Activated CD8-positive, alpha-beta memory T cell treated with anti-CD3 and anti-CD28 coated beads for 24 hours (primary cell): ENCODE measurements at places on chromosomes 6 and 20.

DNA sequence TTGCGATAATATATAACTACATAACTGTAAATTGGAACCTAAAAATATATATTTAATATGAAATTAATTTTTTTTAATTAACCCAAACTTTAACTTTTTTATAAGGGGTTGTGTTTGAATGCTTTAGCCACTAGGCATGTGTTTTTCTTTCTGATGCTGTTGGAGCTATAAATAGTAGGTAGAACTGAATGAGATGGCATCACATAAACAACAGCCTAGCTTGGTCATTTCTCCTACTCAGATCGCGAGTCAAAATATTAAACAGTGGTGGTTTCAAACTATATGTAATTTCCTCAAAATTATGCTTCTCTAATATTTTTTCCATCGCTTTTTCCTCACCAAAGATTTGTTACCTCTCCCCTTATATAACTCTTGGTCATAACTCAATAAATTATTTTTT, 243.2 kb downstream of the ARID1B start:
- DNase-seq: no peak

DNA sequence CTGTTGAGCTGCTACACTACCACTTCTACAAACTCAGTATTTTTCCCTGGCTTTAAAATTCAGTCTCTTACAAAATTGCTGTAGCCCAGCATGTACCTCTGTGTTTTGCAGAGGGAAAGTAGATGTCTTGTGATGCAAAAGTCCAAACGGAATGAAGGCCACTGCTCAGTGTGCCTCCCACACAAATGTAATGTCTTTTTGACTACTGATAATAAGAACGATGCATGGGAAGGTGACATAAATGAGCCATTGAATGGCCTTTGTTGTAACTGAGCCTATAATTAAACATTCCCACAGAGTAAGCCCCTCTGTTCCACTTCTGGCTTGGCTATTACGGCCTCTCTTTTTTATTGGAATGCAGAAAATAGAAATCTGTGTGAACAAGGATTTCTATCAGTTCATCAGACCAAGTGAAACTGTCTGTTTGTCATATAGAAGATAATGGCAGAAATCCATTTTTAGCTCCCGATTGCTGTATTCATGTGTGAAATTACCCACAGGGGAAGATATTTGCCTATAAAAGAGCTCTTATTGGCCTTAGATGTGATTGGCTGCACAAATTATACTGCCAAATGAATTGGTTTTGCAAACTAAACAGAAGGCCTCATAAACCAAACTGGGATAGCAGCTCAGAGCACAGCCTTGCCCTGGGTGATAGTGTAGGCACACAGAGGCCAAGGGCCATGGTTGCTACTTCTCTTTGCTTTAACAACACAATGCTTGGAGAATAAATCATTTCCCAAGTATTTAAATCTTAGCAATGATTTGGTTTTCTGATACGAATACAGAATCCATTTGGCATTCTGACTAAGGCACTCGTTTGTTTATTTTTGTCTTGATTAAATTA, 241.5 kb upstream of the PLN start:
- DNase-seq: no peak

DNA sequence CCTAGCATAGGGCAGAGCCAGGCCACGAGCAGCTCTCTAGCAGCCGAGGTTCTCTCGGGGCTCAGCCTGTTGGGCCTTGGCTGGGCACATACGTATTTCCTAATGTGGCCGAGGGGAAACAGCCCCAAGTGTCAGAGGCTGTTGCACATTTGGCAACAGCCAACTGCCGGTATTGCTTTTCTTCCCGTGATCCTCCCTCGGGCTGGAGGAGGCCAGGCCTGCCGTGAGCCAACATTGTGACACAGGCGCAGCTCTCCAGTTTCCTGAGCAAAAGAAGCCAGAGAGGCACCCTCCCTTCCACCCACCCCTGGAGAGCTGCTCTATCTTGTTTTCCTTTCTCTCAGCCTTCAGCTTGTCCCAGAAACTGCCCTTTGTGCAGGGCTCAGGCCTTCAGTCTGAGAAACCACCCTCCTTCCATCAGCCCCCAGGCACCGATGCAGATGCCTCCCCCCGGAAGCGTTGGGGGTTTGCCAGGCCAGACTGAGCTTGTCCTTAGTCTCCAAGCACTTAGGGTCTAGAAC, 5.1 kb upstream of the BPI start:
- DNase-seq: no peak

DNA sequence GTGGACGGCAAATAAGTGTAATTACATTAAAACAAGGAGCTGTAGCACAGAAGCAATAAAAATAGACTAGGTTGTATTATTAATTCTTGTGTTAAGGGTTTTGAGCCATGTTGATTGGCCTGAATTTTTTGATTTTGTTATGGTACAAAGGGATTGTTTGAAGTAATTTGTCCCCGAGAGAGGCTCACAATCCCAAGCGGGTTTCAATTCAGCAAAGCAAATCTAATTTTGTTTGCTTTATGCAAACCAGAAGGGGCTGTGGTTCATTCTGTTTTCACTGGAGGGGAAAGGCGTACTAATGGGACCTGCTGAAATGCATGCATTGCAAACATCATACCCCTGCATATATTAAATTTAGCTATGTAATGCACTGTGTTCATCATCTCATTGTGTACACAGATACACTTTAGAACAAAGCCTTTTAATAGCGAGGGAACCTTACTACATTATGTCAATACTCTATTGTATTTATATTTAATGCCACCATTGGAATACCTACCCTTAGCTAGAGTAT, 379.5 kb upstream of the POU3F2 start:
- no peak for DNase-seq

DNA sequence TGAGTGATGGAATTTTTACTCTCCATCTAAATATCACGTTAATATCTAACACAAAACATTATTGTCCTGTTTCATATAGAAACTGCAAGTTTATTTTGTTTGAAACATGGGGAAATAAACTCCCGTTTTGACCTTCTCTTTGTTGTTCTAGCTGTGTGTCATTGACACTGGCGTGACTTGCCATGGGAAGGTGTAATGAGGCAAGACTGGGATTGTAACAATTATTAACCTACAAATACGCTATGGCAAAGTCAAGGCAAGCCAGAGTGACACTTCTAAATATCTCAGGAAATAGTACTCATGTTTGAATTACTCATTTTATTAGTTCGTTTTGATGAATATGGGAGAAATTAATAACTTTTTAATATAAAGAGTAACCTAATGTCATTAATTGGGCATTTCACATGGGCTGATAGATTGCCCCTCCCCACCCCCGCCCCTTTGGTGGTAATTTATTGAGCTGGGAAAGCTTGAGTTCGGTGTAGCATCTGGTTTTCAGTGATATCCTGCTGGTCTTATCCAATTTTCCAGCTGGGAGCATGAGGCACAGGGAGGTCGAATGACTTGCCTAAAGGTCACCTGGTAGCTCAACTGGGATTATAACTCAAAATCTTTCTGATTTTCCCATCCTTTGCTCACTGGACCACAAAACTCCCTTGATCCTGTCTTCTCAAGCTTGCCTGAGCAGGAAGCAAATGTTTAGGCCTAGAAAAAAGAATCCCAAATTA, 380.6 kb upstream of the JAG1 start:
- DNase-seq: no peak

- no peak for DNase-seq
These were observed 18.2 kb upstream of the MYB start for GRCh38 chr6:135162678-135163439.

GRCh38 chr6:72182337-72183246, 296.2 kb downstream of the RIMS1 start:
- no peak for DNase-seq

- DNase-seq: no peak
These were observed 6.2 kb upstream of the GDF5 start for GRCh38 chr20:35444226-35444625.

GRCh38 chr6:162140251-162140852, 587.2 kb downstream of the PRKN start:
- no peak for DNase-seq
